ENCODE measurements at places on chromosomes 1 and 21.

GRCh38 chr1:154718566-154718965, 110.6 kb upstream of the ADAR start:
- no peak for DNase-seq

DNA sequence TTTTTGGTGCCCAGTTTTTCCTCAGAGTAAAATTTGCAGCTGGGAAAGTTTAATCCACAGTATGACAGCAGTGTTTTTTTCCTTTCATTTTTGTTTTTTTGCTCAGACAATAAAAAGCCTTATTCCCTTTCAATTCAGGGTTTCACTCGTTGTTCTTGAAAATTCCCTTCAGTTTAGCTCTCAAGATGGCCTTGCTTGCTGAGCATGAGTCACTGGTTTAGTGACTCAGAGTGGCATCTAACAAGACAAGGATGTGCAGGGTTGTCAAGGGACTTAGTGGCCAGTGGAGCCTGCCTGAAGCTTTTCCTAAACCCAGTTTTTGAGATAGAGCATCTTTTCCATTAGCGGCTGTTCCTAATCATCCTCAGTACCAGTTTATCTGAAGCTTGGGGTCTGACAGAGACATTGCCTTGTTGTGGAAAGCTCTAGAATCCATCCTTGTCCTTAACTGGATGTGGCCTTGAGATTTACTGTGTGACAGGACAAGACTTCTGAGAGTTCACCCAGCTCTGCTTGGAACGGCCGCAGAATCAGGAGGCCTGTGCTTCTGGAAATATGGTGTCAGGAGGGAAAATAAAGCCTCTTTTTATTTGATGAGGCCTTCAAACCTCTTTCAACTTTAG, 48.4 kb upstream of the DNAJC6 start:
- no peak for DNase-seq

- DNase-seq = no peak
These were observed 94.4 kb downstream of the COLGALT2 start for GRCh38 chr1:183942933-183943693.

- no peak for DNase-seq
These were observed 6.6 kb downstream of the GNG4 start for GRCh38 chr1:235642943-235643371.

- DNase-seq = no peak
These were observed 85.1 kb downstream of the JAK1 start for GRCh38 chr1:64881281-64881680.
